ENCODE measurements at places on chromosomes 6 and 20.

DNA sequence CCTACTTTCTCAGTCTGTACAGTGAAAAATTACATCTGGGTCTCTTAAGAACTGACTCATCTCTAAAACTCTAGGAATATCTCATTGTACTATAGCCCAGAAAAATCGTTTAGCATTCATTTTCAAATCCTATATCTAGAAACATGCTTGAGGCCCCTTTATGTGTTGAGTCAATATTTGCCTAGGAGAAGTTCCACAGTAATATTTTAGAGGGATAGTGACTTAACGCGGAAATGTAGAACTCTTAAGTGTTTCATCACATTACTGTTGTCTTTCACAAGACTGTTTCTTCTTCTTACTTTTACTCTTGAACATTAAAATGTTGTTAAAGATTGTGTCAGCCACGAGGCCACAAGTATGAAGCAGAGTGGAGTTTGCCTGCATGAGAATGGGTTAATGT, 23.0 kb upstream of the MYLIP start:
- ATAC-seq: no peak

DNA sequence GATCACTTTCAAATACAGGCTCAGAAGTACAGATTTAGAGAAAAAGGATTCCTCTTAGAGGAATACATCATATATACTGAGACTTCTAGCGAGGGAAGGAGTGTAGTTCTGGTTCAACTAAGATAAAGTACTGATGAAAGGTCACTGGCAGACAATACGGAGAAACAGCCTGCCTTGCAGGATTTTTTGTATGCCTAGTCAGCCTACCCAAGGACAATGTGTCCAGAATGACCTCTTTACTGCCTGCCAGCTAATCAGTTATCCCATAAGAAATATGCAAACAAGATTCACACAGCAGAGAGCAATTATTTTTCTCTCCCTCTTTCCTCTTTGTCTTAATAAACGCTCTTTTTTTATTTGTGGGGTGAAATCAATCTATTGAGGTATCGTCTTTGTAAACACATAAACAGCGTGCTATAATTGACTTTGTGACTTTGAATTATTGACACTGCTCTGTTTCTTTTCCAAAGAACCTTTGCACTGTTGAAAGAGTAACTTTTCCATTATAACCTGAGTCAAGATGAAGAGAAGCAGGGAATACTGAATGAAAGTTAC, 1.4 kb upstream of the TSPYL4 start:
- ATAC-seq: peak; percentile 26

GRCh38 chr6:111061508-111061907, 25.8 kb upstream of the SLC16A10 start:
- no peak for ATAC-seq

DNA sequence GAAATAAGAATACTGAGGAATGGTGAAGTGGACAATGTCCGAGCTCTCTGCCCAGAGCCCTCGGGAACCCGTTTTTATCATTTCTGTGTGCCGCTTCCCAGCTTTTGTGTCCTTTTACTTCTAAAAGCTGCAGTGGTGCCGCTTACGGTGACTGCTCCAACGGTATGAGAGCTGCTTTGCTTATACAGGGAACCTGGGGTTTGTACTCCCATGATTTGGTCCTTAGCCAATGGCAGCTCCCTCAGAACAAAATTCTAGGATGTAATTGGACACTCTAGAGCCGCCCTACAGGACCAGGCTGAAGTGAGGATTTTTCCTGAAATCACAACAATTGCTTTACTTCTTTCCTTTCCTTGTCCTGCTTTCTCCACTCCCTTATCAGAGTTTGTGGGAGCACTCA, 24.2 kb upstream of the PCSK2 start:
- no peak for ATAC-seq

DNA sequence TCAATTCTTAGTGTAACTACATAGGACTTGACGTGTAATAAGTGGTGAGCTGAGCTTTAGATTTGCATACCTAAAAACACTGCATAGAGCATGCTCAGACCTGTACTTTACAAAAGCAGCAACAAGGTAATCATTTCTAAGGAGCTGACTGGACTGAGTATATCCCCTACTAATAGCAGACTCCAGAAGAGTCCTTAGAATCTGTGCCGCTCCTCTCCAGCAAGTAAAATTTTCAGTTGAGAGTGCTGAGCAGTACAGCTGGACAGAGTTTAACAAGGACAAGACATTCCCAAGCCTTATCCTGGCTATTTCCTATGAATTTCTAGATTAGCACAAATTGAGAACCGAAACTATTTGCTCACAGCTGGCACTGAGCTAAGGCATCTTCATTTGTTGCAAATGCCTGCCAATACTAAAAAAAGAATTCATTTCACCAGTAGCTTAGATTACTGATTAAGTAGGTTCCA, 26.1 kb upstream of the KLHL31 start:
- ATAC-seq: peak; percentile 55

DNA sequence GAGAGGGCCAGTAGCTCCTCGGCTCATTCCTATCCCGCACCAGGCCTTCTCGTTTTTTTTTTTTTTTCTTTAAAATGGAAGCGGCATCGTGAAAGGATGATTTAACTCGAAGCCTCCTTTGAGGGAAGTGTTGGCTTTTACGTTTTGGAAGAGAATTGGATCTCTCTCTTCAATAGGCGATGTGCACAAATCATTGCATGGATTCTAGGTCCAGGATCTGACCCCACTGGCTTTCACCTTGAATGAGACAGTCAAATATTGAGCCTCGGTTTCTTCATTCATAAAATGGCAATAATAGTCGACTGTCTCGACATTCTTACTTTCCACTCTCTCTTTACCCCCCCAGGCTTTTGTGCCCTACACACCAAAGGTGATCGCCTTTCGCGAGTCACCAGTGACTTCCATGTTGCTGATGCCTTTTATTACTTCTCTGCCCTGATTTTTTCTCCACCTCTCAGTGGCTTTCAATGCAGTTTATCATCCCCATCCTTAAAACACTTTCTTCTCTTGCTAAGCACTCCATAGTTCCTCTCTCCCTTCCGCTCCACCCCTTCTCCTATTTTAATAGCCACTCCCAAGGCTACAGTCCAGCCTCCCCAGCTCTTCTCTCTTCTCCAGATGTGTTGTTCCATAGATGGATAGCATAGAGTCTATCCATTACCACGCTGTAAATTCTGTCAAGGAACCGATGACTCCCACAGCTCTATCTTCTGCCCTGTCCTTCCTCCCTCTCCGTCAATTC, 473 bp upstream of the DTNBP1 start:
- ATAC-seq: no peak

DNA sequence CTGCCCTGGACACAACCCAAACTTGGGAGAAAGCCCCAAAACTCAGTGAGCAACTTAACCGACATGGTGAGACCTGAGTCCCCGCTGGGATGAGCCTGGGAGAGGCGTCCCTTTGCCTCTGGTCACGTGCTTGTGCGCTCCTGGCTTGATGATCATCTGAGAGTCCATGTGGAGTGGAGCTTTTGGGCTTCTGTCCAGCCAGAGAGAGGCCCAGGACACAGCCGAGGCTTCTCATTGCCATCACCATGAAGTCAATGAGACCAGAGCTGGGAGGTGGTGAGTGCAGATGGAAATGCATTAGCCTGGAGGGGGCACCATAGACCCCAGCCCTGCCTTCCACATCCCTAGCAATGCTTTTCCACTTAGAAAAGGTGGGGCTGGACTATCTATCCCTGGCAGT, 250.0 kb downstream of the SLC24A3 start:
- no peak for ATAC-seq

- no peak for ATAC-seq
Measured at GRCh38 chr6:119067091-119067490, 11.4 kb downstream of the FAM184A start.

DNA sequence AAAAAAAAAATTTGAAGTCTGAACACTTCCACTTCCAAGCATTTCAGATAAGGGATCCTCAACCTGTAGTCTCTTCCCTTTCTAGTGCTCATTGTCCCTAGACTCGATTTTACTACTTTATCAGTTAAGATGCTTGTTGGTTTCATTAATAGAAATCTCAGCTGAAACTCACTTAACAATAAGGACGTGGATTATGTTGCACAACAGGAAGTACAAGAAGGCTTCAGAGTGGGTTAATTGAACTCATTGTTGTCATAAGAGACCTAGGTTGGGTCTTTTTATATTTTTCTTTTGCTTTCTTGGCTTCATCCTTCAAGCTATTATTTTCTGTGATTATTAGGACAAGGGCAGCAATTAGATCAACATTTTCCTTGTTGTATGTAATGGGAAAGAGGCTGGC, 175.2 kb downstream of the CDKAL1 start:
- no peak for ATAC-seq

GRCh38 chr20:4844751-4845465, 123.2 kb downstream of the PRND start:
- ATAC-seq: no peak

DNA sequence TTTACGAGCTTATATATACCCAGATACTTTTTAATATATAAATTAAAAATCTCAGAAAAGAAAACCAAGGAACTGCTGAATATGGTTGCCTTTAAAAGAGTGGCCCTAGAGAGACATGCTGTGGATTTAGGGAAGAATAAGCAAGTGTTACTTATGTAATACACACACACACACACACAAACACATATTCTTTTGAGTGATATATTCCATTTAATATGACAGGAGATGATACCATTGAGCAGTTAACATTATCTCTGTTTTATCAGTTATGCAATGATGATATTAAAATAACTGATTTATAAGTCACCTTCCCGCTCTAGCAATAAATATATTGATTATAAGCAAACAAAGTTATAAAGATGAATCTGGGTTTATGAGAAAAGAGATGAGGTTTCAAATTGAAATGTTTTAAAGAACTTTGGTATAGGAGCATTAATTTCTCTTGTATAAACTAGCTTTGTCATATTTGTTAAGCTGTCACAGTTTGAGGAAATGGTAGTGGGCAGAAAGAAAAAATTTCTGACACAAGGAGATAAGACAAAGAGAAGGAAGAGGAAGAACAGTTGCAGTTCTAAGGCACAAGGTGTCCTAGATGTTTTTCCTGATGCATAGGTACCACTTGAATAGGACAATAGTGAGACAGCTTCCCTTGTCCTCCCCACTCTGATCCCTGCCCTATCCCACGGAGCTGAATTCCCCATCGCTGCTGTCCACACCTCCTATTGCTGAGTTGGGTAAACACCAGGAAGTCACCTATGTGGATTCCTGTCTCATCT, 26.4 kb downstream of the GPX5 start:
- no peak for ATAC-seq

- ATAC-seq: no peak
Measured at GRCh38 chr20:17500826-17501225, 30.4 kb downstream of the BFSP1 start.

DNA sequence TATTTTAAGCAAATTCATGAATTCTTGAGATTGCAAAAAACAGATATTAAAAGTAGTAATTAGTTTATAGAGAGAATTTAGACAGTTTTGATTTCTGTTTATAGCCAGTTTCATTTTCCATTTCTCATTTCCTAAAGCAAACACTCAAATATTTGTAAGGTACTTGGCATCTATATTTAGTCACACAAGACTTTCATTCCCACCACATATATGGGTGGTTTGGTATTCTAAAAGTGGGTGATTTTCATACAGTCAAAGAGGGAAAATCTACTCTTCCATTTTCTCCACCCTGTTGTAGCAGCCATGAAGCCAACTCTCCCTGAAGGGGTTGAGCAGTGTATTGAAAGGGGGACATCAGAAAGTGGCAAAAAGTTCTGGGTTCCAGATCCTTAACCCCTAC, 181.1 kb upstream of the SUPT3H start:
- no peak for ATAC-seq

- no peak for ATAC-seq
Measured at GRCh38 chr6:90278129-90278528, 18.5 kb downstream of the BACH2 start.

DNA sequence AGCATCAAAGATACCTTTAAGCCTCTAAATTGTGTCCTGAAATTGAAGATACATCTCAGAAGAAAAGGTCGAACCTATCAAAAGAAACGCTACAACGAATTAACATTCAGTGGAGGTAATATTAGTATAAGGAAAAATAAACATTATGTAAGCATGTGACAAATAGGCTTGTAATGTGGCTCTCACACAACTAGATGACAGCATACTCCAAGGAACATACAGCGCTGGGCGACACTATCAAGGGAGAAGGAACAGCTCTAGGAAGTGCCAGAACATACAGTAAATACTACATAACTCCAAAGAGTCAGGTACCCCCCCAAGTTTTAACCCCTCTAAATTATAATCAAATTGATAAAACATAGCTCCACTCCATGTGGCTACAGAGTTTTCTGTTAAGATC, 103.5 kb downstream of the LAMP5 start:
- peak; percentile 90 for ATAC-seq

DNA sequence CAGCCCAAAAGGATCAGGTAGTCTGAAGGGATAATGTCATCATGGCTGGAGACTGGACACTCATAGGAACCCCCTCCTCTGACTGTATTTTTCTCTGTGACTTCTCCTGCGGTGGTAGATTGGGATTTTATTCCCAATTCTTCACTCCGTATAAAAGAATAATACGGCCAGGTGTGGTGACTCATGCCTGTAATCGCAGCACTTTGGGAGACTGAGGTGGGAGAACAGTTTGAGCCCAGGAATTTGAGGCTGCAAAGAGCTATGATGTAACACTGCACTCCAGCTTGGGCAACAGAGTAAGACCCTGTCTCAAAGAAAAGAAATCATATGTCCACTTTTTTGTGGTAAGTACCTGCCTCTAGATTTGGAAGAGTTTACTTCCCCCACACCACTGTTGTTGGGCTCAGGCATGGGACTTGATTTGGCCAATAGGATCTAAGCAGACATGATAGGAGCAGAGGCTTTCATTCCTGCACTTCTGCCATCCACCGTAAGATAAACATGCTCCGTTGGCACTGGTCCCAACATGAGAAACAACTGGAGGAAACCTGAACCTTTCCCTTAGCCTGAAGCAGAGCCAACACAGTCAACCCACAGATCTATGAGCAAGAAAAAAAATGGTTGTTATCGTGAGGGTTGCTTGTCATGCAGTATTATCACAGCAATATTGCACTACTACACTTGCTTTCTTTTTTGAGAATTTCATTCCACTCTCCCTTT, 82.0 kb downstream of the JPH2 start:
- ATAC-seq: no peak

DNA sequence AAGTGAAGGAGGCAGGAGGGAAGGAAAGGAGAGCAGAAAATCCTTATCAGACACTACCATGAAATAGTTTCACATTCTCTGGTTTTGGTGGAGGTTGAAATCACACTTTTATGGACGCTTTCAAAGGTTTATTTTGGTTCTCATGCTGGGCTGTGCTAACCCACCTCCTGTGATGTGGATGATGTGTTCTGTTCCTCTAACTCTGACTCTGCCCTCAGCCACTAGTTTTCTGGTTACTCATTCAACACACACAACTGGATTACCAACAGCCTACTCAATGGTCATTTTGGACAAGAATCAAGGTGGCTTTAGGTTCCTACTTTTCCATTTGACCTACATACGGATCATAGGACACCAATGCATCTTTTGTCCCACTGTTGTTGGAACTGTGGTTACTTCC, 522.1 kb upstream of the BTBD3 start:
- ATAC-seq: no peak

DNA sequence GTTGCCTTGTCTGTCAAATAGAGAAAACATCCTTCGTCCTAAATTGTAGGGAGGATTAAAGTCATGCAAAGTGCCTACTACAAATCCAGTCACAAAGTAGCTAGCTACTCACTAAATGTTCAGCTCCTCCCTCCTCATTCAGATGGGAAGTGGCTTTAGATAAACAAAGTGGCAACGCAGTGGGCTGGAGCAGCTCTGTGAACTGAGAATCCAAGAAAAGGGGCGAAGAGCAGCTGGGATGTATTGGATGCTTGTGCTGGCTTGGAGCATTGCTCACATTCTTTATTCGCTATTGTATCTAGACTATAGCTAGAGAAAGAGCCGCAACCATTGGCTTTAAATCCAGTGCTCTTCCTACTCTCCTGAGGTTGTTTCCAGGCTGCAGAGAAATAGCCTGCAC, 10.3 kb downstream of the MOG start:
- ATAC-seq: no peak

All from esophagus mucosa (tissue), 1 donor.